Stimulated activated CD8-positive, alpha-beta memory T cell treated with anti-CD3 and anti-CD28 coated beads, Interleukin-15, amount 100 ng/mL, for 48 hours (primary cell): ENCODE measurements at places on chromosomes 16 and 17.

DNA sequence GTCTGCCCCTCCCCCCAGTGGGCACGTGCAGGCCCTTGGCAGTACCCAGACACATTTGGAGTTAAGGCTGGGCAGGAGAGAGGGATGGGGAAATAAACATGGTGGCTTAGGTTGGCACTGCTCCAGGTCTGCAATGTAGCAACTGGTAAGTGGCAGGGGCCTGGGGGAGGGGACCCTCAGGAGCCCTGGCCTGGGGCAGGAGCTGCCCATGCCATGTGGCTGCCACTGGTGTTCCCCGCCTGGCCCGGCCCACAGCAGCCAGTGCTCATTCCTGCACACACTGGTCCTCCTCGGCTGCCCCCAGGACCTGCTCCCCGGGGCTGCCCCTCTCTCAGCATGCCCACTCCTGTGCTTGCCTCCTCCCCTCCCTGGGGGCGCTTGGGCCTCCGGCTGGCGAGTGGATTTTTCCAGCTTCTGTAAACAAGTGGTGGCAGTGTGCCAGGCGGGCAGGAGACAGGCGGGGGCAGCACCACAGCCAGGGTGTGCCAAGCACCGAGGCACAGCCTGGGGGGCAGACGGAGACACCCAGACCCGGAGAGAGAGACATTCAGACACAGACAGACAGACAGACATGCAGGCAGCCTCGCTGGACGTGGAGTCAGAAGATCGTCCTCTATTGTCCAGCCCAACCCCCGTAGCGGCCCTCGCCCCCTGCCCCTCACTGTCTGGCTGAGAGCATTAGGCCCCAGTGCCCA is 9.4 kb downstream of the THRA start:
- no peak for DNase-seq

DNA sequence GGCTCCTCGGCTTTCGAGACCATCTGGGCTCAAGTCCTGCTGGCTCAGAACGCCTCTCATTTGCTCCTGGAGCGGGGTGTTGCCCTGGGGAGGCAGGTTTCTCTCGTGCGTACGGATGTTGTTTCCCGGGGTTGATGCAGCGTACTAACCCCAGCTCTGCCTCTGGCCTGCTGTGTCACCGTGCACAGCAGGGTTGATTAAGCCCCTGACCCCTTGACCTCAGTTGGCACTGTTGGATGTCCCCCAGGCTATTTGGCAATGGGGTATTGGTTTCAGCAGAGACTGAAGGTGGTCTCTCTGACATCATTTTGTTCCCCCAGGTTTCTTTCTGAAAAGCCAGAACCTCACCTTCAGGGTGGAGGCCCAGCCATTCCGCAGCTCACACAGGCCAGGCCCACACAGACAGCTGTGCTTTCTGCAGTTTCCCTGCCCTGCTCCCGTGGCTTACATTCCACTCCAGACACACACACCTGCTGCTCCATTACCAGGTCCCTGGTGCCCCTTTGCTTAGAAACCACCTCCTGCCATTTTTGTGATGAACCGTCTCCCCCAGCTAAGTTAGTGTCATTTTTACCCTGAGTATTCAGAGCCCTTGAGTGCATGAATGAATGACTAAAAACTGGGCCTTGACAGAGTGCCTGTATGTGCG is 233.5 kb downstream of the CCDC182 start:
- DNase-seq, result no peak

- DNase-seq, result no peak
Observed at GRCh38 chr17:82034371-82035011, 3.0 kb downstream of the DCXR start.

DNA sequence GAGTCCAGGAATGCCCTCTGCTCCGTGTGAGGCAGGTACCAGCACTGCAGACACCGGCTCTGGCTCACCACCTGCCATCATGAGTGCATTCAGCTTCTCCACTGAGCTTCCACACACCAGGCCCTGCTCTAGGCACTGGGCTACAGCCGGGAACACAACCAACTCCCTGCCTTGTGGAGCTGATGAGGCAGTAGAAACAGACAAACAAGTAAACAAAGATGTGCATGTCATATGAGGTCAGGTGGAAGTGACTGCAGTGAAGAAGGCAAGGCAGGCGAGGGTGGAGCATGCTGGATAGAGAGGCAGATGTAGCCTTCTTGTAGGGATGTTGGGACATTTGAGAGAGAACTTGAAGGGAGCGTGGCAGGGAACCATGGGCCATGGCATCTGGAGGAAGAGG is 5.0 kb downstream of the NLRC5 start:
- DNase-seq, result no peak

DNA sequence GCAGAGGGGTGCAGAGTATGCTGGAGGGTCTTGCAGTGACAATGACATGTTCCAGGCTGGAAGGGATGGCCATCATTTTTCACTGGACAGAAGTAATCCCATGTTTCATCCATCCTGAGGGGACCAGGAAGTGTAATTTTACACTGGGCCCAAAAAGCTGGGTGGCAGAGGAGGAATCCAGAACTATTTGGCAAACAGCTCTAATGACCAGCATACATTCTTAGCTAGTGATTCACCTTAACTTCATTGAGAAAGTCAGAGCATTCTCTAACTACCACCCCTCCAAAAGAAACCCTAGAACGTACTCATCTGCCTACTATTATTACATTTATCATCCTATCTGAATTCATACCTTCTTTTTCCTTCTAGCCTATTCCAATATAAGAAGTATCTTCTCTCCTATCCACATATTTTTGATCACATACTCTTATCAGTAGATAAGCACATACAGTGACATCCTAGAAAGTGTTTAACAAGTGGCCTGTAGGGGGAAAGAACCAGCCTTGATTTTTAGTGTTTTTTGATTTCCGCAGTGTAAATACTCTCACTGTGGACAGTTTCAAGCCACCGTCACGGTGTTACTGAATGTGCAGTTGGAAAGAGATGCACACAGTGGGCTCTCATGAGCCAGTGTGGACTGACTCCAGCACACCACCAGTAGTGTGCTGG is 118.1 kb downstream of the FTO start:
- no peak for DNase-seq

- DNase-seq, result no peak
Observed at GRCh38 chr16:22311520-22311919, 14.3 kb downstream of the POLR3E start.

- DNase-seq, result no peak
Observed at GRCh38 chr17:77365584-77366186, 224.9 kb downstream of the SEC14L1 start.

- DNase-seq, result no peak
Observed at GRCh38 chr17:33572615-33573014, 279.5 kb upstream of the ASIC2 start.

DNA sequence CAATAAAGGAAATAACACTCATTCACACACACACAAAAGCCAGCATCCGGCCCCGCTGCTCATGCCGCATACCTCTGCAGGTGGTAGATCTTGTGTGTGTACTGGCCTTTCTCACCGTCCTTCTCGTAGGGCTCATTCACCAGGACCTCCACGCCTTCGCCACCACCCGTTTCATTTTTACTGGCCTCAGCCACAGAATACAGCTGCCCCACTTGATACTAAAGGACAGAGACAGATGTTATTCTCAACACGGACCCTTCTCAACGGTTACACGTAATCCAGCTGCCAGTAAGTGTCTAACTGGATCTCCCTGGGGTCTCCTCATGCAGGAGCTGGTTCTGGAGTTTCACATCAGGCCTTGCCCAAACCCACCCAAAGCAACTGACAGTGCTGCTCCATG is 9.7 kb downstream of the PITPNA start:
- no peak for DNase-seq

GRCh38 chr16:85216522-85217375 is 104.5 kb upstream of the CIBAR2 start:
- peak; percentile 15 for DNase-seq

GRCh38 chr17:273981-274832 is 78.4 kb downstream of the RPH3AL start:
- no peak for DNase-seq

GRCh38 chr17:76079956-76080767 is 1.2 kb downstream of the ZACN start:
- DNase-seq, result no peak

GRCh38 chr17:6941989-6942388 is 53.9 kb upstream of the ALOX12 start:
- DNase-seq, result no peak

DNA sequence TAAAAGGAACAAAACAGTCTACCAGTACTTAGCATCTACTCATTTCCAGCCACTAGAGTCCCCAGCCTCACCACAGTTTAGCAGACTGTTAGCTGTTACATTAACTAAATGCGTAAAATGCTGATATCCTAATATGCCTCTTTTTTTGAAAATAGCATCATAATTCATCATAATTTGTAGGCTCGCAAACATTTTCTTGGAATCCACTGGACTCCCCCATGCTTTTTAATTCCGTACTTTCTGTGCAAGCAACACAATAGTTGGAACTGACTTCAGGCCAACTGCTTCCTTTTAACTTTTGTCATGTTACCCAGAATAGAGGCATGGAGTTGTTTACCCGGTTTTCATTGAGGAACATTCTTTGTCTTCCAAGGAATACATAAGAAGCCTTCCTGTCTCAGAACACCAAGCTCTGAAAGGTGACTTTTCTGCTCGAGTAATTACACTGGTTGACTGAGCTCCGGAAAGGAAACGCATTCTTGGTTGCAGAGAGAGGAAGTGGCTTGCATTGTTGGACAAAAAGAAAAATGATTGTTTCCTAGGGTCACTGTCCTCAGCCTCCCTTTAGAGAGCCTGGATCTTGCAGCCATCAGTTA is 30.9 kb upstream of the SEC14L1 start:
- DNase-seq, result no peak

GRCh38 chr16:47657977-47658376 is 196.8 kb downstream of the PHKB start:
- DNase-seq, result no peak

GRCh38 chr17:81035521-81036196 is 708 bp downstream of the BAIAP2 start:
- no peak for DNase-seq

GRCh38 chr16:14301169-14302030 is 230.3 kb downstream of the MRTFB start:
- DNase-seq, result no peak

DNA sequence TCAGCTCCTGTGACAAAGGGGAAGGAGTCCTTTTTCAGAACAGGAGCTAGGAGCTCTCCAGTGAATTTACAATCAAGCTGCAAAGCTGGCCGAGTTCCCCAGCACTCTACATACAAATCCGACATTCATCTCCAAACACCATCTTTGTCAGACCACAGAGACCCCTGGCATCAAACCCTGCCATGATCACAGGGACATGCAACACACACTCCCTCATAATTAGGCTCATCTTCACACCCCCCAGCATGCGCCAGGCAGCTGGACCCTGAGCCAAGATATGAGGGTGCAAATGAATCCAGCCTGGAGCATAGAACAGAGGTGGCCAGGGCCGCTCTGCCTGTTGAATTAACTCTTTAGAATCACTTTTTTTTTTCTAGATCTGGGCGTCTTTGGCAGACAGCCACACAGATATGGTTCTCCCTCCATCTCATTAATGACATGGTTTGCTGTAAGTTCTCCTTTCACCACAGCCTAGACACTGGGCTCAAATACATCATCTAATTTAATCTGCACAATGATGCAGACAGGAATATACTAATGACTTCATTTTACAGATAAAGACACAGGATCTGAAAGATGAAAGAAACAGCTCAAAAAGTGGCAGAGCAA is 366.3 kb downstream of the NPIPA8 start:
- no peak for DNase-seq

- no peak for DNase-seq
Observed at GRCh38 chr16:83717814-83718213, 90.0 kb upstream of the HSBP1 start.

DNA sequence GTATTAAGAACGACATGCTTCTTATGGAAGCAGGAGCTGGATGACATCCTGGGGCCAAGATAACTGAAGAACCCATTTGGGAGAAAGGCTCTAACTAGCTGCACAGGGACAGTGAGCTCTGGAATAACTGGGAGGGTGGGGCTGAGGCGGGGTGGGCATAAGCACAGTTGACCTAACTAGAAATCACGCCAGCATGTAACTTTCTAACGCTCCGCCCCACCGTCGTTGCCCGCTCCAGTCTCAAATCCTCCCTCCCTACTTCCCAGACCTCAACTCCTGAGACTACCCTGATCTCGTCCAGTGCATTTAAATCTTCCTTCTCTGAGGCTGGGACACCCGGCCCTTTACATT is 436 bp downstream of the PHB1 start:
- no peak for DNase-seq

DNA sequence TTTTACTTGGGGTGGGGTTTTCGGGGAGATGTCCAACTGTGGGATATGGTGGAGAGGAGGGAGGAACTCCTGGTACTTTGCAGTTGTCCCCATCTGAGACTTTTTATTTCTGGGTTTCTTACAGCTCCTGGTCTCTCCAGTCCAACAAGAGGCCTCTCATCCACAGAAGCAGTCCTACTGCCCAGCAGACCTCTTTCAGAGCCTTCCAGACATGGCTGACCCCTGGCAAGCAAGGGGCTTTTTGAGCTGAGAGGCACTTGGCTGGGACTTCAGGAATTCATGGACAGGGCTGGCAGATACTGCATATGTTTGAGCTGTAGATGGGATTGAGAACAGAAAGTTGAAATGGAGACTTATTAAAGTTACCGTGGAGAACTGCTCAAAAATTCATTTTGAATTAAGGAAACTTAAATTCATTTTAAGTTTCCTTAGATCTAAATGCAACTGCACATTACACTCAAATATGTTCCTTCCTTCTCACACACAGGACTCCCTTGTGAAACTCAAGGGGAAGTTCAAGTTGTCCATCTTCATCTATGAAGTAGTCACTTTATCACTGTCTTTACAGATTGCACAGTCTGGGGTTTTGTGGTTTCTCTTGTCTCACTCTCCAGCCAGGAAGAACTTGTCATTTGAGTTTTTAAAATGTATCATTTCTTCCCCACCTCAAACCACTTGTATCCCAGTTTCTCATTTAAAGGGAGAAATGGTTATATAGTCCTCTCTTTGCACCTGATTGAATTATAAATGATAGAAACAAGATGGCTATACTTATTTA is 1.1 kb downstream of the LASP1NB start:
- no peak for DNase-seq

DNA sequence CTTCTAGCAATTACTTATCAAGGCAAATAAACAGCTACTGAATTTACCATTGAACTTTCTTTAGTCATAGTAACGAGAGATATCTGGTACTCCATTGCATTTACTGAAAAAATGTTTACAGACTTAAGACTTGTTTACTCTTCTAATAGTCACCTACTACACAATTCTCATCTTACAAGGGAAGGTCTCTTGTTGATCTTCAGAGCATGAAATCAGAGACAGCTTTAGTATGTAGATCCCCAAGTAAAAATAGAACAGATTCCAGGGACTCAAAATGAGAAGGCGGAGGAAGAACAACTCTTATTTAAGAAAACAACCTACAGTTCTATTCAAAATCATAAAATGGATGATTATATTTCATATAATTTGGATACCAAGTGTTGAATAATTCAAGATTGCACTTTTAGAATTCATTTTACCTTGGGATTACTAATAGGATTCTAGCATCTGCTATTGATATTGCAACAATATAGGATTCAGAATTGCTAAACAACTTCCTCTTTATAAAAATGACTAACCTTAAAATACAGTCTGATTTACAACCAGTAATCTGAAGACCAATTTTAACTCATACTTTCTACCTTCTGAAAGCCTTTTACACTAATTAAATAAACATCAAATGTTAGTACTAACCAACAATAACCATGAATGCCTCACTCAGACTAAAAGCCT is 20.8 kb downstream of the UBE2G1 start:
- no peak for DNase-seq
